ENCODE measurements at places on chromosomes 7 and 10.

- peak; percentile 64 for DNase-seq
Observed at GRCh38 chr7:95330204-95330960, 6.0 kb upstream of the PON1 start.

GRCh38 chr7:151393031-151393977 is 16.5 kb downstream of the WDR86 start:
- peak; percentile 18 for DNase-seq

GRCh38 chr7:128197589-128197988 is 43.5 kb upstream of the LEP start:
- DNase-seq, result no peak

- no peak for DNase-seq
Observed at GRCh38 chr10:45227042-45227441, 88.4 kb downstream of the OR13A1 start.

GRCh38 chr7:20393021-20393610 is 62.4 kb downstream of the ITGB8 start:
- no peak for DNase-seq

- no peak for DNase-seq
Observed at GRCh38 chr10:46546591-46547540, 9.6 kb downstream of the GPRIN2 start.

GRCh38 chr7:15831606-15832005 is 145.1 kb upstream of the MEOX2 start:
- DNase-seq, result no peak

GRCh38 chr7:38322461-38322860 is 49.0 kb upstream of the TARP start:
- DNase-seq, result no peak

DNA sequence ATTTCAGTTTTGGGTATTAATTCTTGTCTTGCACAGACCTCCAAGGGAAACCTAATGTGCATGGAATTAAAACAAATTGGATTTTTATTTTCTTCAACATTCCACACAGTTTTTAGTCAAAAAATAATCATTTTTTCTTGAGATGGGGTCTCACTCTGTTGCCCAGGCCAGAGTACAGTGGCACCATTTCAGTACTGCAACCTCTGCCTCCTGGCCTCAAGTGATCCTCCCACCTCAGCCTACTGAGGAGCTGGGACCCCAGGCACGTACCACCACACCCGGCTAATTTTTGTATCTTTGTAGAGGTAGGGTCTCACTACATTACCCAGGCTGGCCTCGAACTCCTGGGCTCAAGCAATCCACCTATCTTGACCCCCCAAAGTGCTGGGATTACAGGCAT is 4.9 kb downstream of the BAIAP2L1 start:
- DNase-seq, result no peak

DNA sequence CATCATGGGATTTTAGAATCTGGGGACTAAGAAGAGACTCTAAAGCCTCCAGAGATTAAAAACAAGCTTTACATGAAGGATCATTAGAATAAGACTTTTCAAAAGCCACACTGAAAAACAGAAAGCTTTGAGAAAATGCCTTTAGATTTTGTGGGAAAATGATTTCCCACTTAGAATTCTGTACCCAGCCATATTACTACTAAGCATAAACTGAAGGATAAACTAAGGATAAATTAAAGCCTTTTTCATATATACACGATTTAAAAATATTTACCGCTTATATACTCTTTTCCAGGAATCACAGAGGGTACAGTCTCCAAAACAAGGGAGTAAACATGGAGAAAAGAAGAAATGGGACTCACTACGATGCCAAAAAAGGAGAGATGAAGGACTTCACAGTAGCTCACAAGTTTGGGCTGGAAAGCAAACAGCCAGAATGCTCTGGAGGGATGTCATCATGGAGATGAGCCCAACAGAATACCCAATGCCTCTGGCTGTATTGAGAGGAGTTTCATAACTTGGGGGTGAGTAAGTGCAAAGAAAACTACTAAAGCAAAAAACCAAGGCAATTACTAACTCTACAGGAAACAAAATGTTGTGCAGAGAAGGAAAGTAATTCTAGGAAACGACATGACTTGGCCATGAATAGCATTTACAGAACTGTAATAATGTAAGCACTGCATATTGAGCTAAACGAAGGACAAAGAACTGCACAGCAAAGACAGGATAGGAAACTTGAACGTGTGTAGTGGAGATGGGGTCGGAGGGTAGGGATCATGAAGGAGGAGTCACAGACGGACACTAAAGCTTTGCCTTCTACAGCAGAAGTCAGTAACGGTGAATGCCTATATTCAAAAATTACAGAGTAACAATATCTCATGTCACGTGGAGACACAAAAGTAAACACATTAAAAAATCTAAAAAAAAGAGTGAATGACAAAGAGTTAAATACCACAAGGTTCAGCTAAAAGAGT is 61.4 kb upstream of the ASAH2 start:
- DNase-seq, result no peak

DNA sequence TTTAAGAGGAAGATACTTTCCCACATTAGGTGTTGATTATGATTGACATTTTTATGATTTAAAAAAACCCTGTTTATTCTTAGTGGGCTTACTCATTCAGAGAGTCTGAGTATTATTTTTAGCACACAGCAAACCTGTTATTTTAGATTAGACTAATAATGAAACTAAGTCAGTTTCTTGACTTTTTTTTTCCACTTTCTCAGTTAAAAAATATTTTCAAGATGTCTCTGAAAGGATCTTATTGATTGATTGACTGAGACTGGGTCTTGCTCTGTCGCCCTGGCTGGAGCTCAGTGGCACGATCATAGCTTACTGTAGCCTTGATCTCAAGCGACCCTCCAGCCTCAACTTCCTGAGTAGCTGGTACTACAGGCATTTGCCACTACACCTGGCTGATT is 20.4 kb upstream of the INPP5F start:
- DNase-seq, result no peak

DNA sequence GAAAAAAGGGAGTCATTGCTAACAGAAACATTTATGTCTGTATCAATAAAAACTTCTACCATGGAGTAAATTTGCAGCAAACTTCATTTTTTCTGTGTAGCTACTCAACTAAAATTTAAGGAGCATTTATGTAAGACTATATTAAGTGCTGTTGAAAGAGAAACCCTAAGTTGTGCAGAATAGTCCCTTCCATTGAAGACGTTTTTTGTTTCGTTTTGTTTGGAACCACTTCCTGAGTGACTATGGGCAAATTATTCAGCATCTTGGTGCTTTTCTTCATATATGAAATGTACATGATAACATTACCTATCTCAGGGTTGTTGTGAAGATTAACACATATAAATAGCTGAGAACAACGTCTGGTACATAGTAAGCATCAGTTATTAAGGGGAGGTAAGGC is 24.3 kb downstream of the SEM1 start:
- no peak for DNase-seq

DNA sequence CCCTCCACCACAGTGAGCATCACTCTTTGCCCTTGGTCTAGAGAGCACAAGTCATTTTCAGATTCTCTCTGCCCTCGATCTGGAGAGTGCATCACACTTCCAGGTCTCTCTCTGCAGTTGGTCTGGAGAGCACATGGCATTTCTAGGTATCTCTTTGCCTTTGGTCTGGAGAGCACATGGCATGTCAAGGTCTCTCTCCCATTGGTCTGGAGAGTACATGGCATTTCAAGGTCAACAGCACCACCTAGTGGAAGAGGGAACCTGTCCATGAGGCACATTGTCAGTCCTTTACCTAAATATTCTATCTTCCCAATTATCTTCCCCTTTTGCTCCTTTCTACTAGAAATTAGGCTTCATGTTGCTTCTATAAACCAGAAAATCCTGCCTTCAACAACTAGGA is 1139.4 kb downstream of the XPNPEP1 start:
- DNase-seq, result no peak

DNA sequence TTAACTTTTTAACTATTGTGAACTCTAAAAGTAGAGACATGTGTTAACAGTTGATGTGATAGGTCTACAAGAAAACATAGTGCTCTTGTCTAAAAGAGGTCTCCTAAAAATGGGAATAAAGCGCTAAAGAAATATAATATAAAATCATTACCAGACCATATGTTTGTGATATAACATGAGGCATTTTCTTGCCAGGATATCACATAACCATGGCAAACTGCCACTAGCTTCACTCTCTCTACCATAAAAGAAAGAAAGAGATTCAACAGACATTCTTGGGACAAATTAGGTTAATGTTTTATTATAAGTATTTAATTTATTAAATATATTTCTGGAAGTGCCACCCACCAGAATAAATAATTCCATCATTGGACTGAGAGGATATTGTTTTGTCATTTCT is 115.0 kb downstream of the TMEM26 start:
- no peak for DNase-seq

- no peak for DNase-seq
Observed at GRCh38 chr7:12643001-12643643, 44.3 kb upstream of the ARL4A start.

GRCh38 chr10:72679838-72680241 is 12.1 kb upstream of the MCU start:
- no peak for DNase-seq

GRCh38 chr7:130882396-130882795 is 148.4 kb upstream of the KLF14 start:
- no peak for DNase-seq

DNA sequence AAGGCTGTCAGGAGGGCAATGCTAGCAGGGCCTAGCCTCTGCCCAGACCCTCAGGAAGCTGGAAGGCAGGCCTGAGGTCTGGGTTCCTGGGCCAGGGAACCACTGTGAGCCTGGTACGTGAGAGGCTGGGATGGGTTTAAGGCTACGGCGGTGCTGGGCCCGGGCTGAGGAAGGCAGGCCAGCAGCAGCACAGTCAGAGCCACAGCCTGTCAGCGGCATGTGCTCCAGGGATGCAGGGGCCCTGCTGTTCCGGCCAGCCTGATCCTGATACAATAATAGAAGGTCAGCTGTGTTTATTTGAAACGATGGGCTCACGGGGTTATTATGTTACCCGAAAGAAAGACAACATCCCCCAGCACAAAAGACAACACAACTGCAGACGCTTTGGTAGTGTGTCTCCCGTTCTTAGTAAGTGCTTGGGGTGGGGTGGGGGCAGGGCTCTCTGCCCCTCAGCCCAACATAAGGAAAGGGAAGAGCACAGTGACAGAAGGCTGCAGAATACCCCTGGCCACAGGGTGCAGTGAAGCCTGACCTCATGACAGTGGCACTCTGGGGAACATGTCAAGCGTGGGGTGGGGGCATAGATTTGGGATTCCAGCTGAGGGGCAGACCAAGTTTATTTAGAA is 95.0 kb downstream of the COL13A1 start:
- no peak for DNase-seq

DNA sequence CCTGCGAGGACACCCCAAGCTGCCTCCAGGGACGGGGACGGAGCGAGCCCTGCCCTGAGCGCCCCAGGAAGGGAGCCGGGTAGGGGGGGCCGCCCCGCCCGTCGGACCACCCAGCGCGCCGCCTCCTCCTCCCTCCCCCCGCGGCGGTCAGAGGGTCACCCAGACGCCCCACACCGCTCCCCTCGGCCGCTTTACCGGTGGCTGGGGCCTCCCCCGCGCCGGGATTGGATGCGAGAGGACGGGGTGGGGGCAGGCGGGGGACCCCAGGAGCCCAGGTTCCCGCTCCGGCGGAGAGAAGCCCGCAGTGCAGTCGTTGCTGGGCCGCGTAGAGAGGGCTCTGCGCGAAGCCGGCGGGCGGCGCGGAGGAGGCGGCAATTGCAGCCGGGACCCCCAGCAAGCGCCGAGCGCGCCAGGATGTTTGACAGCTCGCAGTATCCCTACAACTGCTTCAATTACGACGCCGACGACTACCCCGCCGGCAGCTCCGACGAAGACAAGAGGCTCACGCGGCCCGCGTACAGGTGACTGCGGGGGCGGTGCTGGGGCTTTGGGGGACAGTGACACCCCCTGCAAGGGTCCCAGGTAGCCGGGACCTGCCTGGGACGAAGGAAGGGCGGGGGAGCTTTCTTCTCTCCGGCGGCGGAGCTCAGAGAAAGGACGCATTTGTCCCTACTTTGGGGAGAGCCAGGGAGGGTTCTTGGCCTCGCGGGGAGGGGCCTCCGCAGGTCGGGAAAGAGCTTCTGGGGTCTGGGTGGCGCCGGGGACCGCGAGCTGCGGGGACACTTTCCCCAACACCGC is at the start of gene FOXL3:
Gene FOXL3 (plus strand): TSS at position 415 of the 798 bp plus-strand sequence. CDS start 0 bp downstream, at position 415.
- DNase-seq, result no peak

GRCh38 chr10:132395704-132396493 is 1.1 kb upstream of the PWWP2B start:
- no peak for DNase-seq

DNA sequence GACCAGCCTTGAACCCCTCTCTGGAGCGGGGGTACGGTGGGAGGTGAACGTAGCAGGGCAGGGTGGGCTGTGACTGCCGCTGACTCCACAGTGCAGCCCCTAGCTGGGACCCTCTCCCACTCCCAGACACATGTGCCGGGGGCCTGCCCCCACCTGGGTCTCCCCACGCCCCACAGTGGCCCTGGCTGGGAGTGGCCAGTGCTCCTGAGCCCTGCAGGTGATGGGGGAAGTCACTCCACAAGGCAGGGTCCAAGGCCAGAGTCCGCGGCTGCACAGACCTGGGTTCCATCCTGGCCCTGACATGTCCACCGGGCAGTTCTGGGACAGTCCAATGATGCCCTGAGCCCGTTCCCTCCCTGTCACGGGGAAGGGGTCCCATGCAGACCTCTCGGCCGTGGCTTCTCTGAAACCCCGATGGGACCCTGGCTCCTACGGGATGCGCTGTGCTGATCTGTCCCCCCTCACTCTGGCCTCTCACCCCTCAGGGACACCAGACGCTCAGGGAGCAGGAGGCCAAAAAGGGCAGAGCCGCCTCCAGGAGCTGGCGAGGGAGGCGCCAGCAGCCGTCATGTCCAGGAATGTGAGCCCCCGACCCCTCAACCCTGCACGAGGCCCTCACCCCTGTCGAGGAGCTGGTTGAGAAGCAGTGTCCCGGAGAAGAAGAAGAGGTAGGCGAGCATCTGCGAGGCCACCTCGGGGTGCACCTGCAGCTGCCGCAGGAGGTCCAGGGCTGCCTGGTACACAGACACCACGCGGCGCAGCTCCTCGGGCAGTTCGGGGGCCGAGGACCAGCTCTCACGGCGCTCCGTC is 40.4 kb downstream of the AP5Z1 start:
- DNase-seq, result no peak

GRCh38 chr10:33274096-33274785 is 60.2 kb downstream of the NRP1 start:
- no peak for DNase-seq

DNA sequence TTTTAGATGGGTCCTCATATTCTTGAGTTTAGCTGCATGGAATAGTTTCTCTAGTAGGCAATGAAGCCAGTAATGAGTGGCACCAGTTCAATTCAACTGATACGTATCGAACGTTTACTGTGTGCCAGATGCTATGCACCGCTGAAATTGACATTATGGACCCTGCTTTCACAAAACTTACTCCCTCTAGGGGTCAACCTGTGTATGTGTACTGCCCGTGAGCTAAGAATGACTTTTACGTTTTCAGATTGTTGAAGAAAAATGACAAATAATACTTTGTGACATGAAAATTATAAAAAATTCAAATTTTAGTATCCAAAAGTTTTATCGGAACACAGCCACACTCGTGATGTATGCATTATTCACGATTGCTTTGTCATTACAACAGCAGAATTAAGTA is 95.5 kb downstream of the ZMYND11 start:
- no peak for DNase-seq

GRCh38 chr7:152522571-152523067 is 86.8 kb upstream of the KMT2C start:
- DNase-seq, result no peak
